Articular chondrocyte of knee joint (primary cell): ENCODE measurements at places on chromosomes 3 and 15. TPM values are rescaled to one million over a fixed set of nuclear protein-coding genes. Genes with fewer than 3 reads are reported as not detected.

GOLGA8M gene
- 1.0 and 2.9 TPM in 2 replicates for total RNA-seq

SNTN gene
- not detected in 2 replicates for total RNA-seq

RPL4 gene
- total RNA-seq, result 3,061 and 4,005 TPM in 2 replicates

HESX1 gene
- total RNA-seq, result 0.52 and 0.65 TPM in 2 replicates

GADL1 gene
- under 0.01 TPM in 1 of 2 replicates, not detected in the other for total RNA-seq

GOLGA6L1 gene
- total RNA-seq, result not detected in 2 replicates

MCTP2 gene
- total RNA-seq, result 27.0 and 28.1 TPM in 2 replicates

CHDH gene
- 3.7 and 5.5 TPM in 2 replicates for total RNA-seq

GP5 gene
- under 0.01 and 0.13 TPM in 2 replicates for total RNA-seq
